ENCODE measurements at places on chromosomes 2 and 18. TPM values are rescaled to one million over a fixed set of nuclear protein-coding genes. Genes with fewer than 3 reads are reported as not detected.

The MC5R gene
- polyA plus RNA-seq, result not detected

The IHH gene
- 2.0 TPM for polyA plus RNA-seq

The CHST9 gene
- 2.9 TPM for polyA plus RNA-seq

The NAT8 gene
- 32.0 TPM for polyA plus RNA-seq

The MAP2 gene
- 32.2 TPM for polyA plus RNA-seq

The PDCD1 gene
- polyA plus RNA-seq, result 0.27 TPM

The LONRF2 gene
- 2.5 TPM for polyA plus RNA-seq

Measured in renal cortex interstitium (tissue), 15 donors.